Posterior cingulate gyrus (tissue), 11 donors: ENCODE measurements at places on chromosomes 12 and 14.

GRCh38 chr12:88388566-88389540, 191.4 kb downstream of the KITLG start:
- DNase-seq, result no peak

DNA sequence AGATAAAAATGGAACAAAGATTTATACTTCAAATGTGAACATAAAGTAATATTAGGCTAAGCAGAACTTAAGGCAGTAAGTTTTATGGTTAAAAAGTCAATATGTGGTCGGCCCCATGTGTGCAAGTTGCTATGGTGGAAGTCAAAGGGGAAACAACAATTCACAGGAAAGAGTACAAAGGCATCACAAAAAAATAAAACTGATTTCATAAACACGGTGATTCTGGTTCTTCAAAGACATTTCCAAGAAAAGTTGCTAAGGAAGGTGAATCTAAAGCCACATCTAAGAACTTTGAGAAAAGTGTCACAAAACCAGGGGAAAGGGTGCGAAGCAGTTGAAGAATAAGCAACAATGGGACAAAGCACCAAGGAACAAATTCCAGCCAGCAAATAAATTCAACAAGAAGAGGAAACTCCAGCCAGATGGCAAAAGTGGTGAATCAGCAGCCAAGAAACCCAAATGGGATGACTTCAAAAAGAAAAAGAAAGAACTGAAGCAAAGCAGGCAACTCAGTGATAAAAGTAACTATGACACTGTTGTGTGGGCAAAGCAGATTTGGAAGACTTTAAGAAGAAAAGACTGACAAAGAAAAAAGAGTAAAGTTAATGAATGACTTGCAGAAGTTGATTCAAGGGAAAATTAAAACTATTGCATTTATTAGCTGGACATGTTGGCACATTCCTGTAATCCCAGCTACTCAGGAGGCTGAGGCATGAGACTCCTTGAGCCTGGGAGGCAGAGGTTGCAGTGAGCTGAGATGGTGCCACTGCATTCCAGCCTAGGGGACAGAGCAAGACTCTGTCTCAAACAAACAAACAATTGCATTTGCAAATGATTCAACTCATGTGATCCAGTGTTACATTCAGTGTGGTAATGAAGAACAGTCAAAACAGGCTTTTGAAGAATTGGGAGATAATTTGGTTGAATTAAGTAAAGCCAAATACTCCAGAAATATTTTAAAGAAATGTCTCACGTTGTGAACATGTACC, 19.5 kb downstream of the PTGDR start:
- no peak for DNase-seq

DNA sequence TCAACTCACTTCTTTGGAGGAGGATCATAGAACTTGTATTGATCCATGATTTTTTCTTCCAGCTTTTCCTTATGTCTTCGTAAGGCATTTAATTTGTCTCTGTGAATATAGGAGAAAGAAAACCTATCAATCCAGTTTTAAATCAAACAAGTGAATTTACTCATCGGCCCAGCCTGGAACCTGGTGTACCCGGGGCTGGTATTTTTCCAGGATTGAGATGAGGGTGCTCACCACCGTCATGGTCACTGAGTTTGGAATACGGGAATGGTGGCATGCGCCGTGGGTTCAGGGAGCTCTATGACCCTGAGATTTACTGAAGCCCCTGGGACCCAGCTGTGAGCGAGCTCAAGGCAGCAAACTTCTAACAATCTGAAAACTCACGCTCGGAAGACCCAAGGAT, 46.5 kb upstream of the GPR68 start:
- no peak for DNase-seq

DNA sequence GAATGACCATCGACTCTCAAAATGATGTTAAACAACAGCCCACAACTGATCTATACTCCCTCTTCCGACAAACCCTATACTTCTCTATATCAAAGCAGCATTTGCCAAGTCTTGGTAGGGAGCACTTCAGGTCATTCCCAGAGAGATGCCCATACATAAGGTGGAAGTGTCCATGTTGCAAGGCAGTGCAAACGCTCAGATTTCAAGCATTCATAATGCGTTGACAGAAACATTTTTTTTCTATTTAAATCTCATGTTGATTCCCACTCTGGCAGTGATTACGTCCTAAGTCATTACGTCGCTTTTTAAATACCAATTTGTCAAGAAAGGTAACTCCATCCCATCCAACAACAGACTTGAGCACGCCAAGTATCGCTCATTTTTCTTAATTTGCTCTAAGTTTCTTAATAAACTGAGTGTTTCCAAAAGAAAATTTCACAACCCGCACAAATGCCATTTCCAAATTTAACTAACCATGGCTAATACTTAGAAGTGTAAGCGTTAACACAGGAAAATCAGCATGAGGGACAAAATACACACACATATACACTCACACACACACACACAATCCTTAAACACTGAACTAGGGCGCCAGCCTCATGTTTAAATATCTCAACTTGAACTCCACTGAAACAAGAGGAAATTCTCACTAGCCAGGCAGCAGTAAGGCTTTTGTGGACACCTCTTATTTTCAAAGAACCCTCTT, 1.1 kb downstream of the GXYLT1 start:
- DNase-seq, result no peak

GRCh38 chr14:71610149-71610548, 322.1 kb upstream of the RGS6 start:
- no peak for DNase-seq

DNA sequence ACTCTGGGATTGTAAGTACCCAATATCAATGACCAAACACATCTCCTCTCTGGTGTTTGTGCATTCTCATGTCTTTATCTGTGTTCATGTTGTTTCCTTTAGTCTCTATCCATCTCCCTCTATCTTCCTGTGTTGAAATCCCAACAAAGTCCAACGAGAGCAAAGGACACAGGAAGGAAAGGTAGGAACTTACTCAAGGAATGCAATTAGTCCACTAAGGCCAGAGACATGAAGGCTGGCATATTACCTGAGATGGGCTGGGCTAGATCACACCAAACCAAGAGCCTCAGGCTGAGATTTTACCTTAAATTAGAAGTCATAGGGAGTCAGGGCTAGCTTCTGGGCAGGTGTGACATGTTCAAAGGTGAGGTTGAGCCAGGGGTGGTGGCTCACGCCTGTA, 14.3 kb upstream of the LGALS3 start:
- no peak for DNase-seq

GRCh38 chr12:107568718-107569117, 116.9 kb upstream of the PWP1 start:
- no peak for DNase-seq

GRCh38 chr14:69107407-69108003, 45.4 kb downstream of the DCAF5 start:
- DNase-seq, result no peak

GRCh38 chr12:53234271-53234914, 2.4 kb upstream of the RARG start:
- no peak for DNase-seq

- DNase-seq, result no peak
Observed at GRCh38 chr12:46369474-46370379, 2.8 kb downstream of the SLC38A2 start.

GRCh38 chr14:52950898-52951680, at the start of gene FERMT2:
TSS of gene FERMT2 (minus strand) at chr14:52951050. CDS start at chr14:52950568, 482 bp downstream.
- DNase-seq, result peak; percentile 97

DNA sequence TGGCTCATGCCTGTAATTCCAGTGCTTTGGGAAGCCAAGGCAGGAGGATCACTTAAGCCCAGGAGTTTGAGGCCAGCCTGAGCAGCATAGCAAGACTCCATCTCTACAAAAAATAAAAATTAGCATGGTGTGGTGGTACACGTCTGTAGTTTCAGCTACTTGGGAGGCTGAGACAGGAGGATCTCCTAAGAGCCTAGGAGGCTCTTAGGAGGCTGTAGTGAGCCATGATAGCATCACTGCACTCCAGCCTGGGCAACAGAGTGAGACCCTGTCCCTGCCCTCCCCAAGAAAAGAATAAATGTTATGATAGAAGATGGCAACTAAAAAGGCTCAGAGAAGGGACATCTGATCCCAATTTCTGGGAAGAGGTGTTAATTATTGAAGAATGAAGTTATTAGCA, 3.2 kb upstream of the MANSC1 start:
- DNase-seq, result no peak

- no peak for DNase-seq
Observed at GRCh38 chr14:92925446-92925845, 2.5 kb downstream of the CHGA start.

DNA sequence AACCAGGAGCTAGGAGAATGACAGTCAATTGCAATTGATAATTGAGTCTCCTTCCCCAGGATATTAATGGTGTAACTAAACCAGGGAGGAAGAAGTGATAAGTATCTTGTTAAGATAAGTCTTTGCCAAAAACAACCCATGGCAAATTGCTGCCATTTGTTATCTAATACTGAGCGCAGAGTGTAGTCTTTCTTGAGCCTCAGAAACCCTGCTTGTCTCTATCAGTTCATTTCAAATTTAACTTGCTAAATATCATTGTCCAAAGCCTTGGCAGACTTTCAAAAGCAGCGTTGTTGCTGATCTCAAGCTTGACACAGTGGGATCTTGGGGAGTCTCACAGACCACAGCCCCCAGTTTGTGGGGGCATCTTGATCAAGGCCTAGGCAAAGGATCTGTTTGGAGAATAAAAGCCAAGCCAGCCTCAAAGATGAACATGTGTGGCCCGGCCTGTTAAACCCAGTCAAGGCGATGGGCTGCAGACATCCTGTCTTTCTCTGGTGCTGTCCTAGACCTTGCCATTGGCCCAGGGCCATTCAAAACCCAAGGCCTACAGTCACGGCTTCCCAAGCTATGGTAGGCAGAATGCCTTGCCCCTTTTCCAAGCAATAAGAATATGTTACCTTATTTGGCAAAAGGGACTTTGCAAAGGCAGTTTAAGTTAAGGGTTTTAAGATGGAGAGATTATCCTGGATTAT, 164.2 kb downstream of the CHST11 start:
- DNase-seq, result no peak

DNA sequence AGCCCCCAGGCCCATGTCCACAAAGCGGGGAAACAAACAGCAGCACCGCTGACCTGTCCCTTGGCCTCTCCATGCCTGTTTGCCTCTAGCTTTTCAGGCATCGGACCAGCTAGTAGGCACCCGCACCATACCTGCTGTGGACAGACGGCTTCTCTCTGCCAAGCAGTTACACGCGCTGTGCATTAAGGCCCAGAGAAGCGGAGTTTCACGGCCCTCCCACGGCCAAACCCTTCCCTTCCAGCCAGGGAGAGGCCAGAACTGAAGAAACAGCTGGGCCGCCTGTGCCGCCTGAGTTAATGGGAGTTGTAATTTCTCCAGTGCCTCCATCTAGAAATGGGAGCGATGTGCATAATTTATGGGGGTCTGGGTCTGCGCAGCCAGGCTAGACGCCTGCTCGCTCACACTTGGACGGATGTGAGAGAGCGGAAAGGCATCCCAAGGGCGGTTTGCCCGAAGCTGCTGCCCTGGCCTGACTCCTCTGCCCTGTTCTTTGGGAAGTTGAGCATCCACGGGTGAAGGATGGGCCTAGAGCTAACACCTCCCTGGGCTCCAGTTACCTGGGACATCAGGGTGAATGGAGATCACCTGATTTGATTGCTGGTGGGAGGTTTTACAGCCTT, 89.7 kb upstream of the BCL11B start:
- DNase-seq, result peak; percentile 72

- no peak for DNase-seq
Observed at GRCh38 chr12:112317481-112317880, 64.8 kb downstream of the HECTD4 start.

- DNase-seq, result no peak
Observed at GRCh38 chr12:12686472-12686871, 9.5 kb downstream of the GPR19 start.

DNA sequence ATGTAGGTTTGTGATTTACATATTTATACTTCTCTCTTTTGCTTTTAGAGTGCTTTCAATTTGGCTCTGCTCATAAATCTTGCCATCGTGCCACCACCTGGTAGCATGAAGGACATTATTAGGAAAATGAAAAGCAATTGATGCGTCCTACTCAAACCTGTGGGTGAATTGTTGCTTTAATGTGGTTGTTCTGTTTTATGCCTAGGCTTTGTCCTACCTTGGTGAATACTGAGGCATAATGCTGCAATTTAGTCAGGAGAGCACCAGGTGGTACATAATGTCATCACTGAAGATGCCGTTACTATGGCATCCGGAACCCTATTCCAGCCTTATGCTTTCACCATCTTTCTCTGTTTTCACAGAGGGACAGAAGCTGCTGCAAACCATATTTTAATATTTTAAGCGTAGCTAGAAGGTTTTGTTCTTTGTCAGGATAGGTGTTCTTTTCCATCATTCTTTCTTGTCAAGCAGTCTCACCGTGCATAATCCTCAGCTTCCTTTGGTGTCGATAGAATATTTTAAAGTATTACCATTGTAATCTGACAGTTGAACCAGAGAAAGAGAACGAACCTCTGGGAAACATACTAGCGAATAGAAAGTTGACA, 68.5 kb upstream of the PKP2 start:
- no peak for DNase-seq

DNA sequence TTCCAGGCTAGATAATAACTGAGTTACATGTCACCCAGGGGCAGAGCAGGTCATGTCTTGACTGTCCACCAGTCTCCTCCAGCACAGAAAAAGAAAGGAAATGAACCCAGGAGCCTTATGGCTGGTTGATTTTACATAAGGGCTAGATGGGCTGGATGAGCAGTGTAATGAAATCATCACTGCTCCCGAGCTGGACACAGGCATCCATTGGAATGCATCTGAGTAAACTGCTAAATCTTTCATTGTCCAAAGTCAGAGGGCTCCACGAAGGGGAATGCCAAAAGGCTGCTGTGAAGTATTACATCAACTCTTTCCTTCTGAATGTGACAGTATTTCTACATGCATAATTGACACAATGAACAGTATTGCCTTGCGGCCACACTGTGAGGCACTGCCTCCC, 30.1 kb upstream of the TSPAN11 start:
- no peak for DNase-seq

DNA sequence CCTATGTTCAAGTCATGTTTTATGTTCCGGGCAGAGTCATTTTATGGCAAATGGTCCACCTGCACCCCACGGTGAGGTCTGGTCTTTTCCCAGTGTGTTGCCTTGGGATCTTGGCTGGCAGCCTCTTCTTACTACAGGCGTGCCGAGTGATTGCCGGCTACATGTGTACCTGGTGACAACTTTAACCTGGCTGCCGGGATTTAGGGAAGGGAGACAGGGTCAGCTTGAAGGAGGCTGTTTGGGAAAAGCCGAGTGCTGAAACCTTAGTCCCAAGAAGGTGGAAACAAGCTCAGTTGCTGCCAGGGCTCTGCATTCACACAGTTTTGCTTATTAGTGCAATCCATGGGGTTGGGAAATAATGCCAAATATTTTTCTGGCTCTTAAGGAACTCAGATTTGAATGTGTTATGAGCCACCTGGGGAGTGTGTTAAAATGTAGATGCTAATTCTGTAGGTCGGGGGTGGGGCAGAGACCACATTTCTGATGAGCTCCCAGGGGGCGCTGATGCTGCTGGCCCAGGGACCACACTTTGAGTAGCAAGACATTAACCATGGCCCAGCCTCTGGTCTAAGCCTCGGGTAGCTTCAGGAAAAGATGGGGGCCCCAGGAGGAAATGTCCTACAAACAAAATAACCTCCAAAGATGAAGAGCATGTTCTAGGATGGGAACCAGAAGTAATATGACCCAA, 179.6 kb downstream of the TBX5 start:
- no peak for DNase-seq

- DNase-seq, result no peak
Observed at GRCh38 chr12:9449181-9449580, 158.5 kb downstream of the KLRB1 start.

- DNase-seq, result no peak
Observed at GRCh38 chr12:8685051-8685450, 12.7 kb upstream of the RIMKLB start.
